NCI-H2081 (cell line): ENCODE measurements at places on chromosomes 2 and 18.
A peak's percentile ranks its signal among the peaks of the same experiment; 100 is the strongest.

DNA sequence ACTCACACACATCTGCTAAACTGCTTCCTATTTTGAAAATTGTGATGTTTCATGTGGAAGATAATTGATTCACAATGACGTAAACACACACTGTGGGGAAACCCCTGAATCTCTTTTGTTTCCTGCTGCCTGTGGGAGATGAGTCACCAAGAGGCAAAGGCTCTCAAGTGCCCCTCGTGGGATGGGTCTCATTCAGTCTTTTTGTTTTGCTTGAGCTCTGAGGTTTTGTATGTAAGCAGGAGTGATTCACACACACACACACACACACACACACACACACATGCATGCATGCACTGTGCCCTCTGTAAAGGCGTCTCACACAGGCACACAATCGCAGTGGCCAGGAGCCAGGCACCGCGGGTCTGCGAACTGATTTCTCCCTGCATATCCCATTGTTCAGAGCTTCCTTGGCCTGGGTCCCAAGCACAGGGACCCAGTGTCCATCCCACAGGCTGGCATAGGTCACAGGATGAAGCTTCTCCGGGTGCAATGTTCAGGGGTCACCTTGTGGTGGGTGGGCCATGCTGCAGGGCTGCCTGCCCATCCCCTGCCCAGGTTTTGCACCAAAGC is 12.1 kb upstream of the ARHGEF4 start:
- peak; percentile 12 for DNase-seq

DNA sequence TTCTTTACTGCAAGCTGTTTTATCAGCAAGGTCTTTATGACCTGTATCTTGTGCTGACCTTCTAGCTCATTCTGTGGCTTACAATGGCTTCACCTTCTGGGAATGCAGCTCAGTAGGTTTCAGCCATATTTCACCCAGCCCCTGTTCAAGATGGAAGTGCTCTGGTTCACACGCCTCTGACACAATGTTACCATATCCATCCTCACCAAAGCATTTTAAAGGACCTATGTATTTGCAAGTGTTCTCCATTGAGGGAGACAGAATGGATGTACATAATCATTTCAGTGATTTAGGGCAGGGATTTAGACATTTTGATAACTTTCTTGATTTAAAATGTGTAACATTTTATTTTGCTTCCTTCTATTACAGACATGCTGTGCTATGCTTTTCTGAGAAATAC is 182.3 kb upstream of the FN1 start:
- DNase-seq = no peak

- no peak for DNase-seq
These were observed 23.6 kb downstream of the UGP2 start for GRCh38 chr2:63865159-63865799.

DNA sequence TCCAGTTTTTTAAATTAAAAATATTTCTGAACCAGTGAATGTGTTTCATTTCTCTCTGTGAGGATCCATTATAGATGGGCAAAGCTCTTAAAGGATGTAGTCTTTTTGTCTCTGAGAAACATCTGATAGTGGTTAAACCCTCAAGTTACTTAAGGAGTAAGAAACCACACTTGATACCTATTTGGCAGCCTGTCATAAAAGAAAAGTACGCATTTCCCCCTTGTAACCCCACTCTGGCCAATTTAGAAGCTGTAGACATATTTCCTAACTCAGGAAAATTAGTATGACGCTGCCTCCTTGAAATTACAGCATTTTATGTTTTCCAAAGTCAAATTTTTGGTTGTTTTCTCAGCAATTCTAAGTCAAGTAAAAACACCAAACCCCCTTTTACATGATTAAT is 2.0 kb downstream of the STAT4 start:
- no peak for DNase-seq

DNA sequence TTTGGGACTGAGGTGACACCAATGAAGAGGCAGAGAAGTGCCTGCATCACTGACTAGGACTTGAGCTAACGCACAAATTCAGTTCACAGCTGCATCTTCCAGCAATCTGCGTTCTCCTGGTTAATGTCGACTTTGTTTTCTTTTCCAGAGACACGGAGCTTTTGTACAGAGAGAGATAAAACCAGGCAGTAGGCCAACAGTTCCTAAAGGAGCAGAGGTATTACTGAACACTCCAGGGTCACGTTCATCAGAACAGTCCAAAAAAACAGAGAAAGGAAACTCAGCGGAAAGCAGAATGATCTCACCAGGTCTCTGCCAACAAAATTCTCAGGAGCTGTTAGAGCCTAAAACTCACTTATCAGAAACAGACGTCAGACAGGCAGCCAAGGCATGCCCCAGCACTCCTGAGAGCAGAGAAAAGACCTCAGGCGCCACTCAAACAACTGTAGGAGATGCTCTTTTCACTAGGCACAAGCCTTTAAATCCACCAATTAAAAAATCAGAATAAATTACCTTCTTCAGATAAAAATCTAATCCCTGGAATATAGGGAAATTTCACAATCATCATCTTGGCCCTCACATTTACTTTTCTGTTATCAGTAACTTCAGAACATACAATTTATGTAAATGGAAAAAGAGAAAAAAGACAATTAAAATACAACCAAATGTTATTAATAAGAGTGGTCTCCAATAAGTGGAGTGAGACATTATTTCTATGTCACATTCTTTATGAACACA is 95.9 kb upstream of the SPTBN1 start:
- DNase-seq = peak; percentile 12

GRCh38 chr18:6708890-6709289 is 20.6 kb upstream of the ARHGAP28 start:
- DNase-seq = no peak

DNA sequence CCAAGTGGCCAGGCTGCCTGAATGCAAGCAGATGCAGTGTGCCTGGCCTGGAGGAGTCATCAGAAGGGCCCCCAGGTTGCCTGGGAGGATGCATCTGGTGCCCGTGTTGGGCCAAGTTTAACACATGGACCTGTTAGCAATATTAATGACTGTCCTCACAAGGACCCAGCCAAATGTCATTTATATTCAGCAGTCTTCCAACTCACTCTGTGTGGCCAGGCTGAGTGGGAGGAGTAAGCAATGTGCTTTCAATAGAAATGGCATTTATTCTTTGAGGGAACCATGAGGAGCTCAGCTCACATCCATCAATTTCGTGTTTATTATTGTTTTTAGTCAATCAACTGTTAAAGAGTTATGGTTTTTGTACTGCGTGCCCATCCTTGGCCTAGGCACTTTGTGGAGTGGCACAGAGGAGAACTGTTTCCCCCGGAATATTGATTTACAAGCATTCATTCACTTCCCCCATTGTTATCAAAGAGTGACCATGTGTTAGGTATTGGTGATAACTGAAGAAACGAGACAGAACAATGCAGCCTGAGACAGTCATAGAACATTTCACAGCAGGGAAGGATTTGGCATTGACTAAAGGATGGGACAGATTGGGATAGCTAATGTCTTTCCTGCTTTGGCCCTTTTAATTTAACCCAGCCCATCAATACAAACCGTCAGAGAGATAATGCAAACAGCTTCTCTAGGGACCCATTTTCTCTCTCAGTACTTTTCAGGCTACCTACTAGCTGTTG is 725.2 kb downstream of the TSN start:
- no peak for DNase-seq

DNA sequence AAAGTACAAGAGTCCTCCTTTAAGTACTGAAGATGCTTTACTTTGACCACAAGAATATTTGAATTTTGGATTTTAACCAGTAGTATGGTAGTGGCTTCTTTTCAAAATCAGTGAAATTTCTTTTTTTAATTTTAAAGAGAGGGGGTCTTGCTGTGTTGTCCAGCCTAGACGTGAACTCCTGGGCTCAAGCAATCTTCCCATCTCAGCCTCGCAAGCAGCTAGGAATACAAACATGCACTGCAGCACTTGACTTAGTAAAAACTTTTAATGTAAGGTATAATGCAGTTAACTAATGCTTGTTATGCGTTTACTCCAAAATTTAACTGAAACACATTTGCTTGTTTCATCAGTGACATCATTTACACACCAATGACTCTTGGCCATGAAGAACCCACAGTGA is 49.6 kb downstream of the EML4 start:
- no peak for DNase-seq

DNA sequence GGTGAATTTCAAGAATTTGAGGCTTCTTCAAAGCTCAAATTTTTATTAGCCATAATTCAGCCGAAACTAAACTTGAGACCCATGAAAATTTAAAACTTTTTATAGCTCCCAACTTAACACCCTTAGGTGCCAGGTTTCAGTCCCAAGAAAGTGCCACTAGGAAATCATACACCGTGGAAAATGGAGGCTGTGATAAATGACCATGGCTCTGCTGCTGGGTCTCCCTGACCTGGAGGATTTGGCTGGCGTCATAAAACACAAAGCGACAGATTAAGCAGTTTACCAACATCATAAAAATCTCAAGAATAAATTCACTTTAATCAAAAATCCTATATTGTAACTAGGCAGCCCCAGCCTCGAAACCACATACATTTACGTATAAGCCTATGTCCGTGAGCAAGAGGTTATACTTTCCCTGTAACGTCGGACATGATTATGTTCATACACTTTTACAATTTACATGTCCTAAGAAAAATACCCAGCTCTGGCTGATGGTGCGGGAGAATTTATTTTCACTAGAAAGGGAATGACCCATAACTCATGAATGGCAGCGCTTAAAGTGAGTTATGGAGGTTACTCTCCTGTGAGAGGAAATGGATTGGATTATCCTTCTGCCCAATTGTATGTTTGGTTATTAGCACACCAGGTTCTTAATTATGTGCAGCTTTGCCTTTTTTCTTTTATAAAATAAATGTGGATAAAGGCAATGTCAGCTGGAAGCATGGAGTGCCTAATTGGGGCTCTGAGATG is 329.4 kb downstream of the AGPS start:
- DNase-seq = peak; percentile 33

DNA sequence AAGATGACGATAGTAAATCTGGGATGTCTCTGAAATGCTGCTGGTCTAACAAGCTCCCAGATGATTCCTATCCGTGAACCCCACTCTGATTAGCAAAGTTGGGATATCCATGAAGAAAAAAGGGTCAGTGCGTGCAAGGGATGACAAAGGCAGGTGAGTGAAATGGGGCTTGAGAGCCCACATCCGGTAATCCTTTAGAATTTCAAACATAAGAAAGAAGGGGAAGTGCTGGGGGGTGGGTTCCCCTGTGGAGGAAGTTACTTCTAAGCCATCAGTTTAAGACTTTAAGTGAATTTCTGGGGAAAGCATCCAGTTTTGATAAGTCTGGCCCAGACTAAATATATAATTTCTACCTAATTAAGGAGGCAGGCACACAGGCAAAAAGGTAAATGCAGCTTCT is 209.5 kb downstream of the DPP10 start:
- no peak for DNase-seq

- DNase-seq = no peak
These were observed 276.6 kb upstream of the SIX2 start for GRCh38 chr2:45285771-45286390.

- DNase-seq = peak; percentile 8
These were observed 46.9 kb upstream of the SPATS2L start for GRCh38 chr2:200259577-200259957.

- DNase-seq = peak; percentile 34
These were observed 141.0 kb upstream of the BCL2L11 start for GRCh38 chr2:110979471-110980338.

DNA sequence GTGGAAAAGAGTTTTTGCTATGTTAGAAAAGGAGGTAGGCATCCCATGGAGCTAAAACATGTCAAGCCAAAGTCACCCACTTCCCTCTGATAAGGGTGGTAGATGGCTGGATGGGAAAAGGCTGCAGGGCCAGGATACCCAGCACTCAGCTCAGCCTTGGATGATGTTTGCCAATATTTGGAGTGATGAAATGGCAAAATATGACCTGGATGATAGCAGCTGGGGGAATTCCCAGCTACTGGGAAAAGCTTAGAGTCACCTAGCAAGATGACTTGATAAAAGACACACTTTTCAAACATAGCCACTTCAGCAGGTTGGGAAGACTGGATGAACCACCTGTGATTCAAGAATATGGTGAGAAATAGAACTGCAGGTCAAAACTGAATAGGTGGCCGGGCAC is 10.1 kb downstream of the RFX8 start:
- DNase-seq = no peak

DNA sequence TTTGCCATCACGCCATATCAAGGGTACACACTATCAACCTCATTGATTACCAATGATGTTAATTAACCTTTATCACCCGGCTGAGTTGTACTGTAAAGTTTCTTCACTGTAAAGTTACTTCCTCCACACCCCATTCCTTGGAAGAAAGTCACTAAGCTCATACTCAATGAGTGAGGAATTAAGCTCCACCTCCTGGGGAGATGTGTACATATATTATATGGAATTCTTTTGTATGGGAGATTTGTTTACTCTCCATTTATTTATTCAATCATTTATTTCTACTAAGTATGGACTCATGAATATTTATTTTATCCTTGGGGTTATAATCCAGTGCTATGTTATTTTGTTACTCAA is 56.8 kb downstream of the C2orf74 start:
- DNase-seq = no peak

DNA sequence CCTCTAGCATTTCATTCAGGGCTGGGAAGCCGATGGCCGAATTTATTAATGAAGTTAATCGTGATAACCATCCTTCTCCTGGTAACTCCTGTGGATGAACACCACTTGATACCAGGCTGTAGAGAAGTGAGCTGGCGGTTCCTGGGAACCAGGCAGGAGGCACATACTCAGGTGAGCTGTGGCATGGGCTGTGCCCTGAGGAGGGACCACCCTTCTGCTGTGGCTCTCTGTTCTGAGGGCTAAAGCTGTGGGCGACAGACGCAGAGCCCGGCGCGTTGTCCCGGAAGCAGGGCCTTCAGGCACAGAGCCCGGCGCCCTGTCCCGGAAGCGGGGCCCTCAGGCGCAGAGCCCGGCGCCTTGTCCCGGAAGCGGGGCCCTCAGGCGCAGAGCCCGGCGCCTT is 462.3 kb upstream of the SALL3 start:
- DNase-seq = no peak

DNA sequence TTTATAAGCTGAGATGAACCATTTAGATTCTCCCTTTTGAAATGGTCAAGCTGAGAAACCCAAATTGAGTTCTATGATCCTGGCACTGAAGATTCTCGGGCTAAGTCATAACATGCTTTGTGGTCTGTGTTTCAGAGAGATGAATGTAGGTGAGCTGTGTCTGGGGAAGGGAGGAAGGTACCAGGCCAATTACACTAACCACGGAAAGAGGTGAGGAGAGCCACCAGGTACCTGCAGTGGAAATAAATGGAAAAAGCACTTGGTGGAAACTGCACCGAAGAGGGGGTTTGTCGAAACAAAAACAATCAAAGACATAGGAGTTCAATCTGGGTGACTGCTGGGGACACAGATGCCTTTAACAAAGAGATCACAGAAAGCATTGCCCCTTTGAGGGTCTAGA is 963 bp upstream of the MRPL44 start:
- DNase-seq = no peak

DNA sequence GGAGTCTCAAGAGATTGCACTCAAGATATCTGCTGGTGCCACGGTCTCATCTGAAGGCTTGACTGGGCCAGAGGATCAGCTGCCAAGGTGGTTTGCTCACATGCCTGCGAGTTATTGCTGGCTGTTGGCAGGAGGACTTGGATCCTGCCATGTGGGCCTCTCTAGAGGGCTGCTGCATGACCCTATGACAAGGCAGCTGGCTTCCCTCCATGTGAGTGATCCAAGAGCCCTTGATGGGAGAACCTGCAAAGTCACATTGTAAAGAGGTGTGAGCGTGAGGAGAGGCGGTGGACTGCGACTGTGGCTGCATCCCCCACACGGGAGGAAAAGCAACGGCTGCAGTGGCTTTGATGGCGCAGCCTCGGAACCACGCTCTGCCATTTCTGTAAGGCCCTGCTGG is 4.0 kb upstream of the ALLC start:
- no peak for DNase-seq
